ENCODE measurements at places on chromosomes 11 and 22. TPM values are rescaled to one million over a fixed set of nuclear protein-coding genes. Genes with fewer than 3 reads are reported as not detected.

DNA sequence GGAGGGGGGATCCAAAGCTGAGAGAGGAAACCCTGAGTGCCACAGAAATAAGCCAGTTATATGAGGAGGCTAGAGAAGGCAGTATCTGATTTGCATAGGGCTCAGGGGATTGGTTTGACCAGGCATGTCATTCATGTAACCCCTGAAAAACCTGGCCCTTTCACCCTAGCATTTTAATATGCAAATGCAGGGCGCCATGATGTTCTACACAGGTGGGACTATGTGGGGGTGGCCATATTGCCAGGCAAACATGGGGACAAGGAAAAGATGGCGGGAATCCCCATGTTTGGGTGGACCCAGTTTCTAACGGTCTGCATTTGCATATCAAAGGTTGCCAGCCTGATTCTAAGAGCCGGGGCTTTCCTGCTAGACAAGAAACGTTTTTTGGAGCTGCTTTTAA lies 27.2 kb downstream of the CSF2RB start:
- no peak for DNase-seq

LRFN4 gene
- total RNA-seq, result 2.8 TPM

CHADL gene
- 2.3 TPM for total RNA-seq

DNA sequence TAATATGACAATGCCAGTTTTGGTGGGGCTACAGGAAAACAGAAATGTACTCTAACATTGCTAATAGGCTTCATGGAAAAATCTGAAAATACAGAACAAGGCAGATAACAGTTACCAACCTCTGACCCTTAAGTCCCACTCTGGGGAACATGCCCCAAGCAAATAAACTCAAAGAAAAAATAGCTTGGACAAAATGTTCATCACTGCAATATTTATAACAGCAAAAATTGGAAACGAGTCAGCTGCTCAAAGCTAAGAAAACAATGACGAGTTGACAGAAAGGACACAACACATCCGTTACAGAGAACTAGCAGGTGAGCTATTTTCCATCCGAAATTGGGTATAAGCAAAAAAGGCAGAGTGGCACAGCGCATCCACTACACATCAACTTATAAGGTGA lies 70.5 kb downstream of the PACSIN2 start:
- DNase-seq, result no peak

DNA sequence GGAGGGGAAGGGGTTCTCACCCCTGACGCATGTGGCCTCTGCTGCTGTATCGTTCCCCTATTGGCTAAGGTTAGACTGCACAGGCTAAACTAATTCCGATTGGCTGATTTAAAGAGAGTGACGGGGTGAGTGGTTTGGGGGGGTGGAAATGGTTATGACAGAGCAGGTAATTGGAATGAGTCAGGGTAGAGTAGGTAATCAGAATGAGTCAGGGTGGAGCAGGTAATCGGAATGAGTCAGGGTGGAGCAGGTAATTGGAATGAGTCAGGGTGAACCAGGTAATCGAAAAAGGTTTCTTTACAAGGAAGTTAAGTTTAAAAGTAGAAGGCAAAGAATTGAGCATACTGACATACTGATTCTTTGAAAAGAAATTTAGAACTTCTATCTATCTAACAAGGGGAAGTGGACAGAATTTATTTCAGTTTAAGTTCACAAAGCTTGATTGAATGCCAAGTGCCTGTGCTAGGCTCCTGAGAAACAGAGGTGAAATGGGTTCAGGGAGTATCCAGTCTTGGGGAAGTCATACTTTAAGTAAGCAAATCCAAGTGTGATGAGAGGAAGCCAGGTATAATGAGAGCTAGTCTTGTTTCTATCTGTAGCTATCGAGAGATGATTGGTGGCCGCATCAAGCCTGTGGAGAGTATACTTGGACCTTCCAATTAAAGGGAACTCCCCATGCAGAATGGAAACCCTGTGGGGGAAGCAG lies 58.0 kb downstream of the C11orf91 start:
- DNase-seq, result no peak

DNA sequence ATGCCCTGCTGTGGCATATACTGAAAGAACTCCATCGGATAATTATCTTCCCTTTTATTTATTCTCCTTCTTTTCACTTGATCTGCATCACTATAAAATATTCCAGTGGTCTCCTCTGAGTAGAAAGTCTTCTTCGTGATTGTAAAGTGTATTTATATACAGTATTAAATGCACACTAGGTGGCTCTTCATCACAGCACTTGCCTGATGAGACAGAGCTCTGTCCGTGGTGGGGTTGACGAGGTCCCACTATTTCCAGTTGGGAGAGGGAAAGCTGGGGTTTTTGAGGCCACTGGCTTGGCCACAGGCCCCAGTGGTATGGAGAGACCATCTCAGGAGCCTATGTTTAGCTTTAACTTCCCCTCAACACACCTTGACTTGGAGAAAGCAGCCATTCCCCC lies 31.6 kb upstream of the ZBTB16 start:
- no peak for DNase-seq

- DNase-seq, result peak; percentile 86
These were observed 81.2 kb downstream of the GRAMD1B start for GRCh38 chr11:123511037-123511870.

GRCh38 chr11:125192717-125193415 lies 28.3 kb downstream of the PKNOX2 start:
- no peak for DNase-seq

GRCh38 chr11:105489446-105489845 lies 120.4 kb upstream of the GRIA4 start:
- no peak for DNase-seq

Measured in Peyer's patch (tissue), 4 donors.